ENCODE measurements at places on chromosomes 6 and 20.

DNA sequence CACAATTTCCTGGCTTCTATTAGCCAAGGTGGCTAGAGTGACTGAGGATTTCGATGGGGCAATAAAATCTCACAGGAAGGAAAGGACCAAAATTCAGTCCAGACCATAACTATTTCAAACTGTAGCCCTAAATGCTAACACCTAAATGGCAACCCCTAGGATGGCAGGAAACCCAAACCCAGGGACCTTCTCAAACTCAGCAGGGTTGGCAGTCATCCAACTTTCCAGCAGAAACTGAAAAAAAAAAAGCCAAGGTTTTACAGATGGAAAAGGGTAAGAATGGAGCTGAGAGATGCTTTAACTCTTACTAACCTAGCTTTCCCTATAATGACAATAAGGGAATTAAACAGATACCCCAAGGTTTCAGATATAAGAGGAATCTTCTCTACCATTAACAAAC, 10.5 kb downstream of the IBTK start:
- DNase-seq = no peak

- DNase-seq = no peak
Measured at GRCh38 chr6:82442061-82442719, 78.6 kb downstream of the TPBG start.

DNA sequence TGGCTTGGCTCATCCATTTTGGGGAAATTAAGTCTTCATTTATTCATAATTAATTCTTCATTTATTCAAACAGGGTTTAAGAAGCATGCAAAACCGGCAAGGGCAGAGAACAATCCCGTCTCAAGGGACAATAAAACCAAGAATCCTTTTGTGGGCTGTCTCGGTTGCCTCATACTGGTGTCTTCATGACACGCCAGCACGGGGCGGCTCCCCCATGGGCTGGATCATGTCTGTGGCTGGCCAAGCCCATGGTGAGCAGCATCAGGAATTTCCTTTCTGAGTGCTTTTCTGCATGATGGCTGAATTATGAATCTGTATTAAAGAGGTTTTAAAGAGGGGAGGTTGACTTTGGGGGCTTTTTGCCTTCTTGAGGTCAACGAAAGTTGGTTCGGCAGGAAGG, 38.3 kb upstream of the DUSP22 start:
- DNase-seq = no peak

GRCh38 chr20:63072991-63073737, 66.4 kb upstream of the BHLHE23 start:
- no peak for DNase-seq

DNA sequence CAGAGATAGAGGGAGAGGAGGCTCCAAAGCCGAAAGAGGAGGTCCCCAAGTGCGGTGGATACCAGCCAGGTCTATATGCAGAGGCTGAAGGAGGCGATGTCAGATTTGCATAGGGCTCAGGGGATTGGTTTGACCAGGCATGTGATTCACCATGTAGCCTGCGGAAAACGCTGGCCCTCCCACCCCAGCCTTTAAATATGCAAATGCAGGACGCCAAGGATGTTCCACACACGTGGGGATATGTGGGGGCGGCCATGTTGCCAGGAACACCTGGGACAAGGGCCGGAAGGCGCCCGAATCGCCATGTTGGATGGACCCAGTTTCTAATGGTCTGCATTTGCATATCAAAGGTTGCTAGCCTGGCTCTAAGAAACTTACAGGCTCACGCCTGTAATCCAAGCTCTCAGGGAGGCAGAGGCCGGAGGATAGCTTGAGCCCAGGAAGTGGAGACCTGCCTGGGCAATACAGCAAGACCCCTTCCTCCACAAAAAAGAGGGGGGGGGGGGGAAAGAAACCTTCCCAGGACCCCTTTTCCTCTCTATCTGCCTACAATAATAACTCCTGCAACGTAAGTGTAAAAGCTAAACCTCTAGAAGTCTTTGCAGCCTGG, 110.5 kb downstream of the TULP4 start:
- no peak for DNase-seq
